ENCODE measurements at places on chromosomes 2 and 18.

- DNase-seq = no peak
Observed at GRCh38 chr18:61093965-61094364, 239.3 kb upstream of the CDH20 start.

- DNase-seq = no peak
Observed at GRCh38 chr2:9802576-9802993, 40.7 kb upstream of the TAF1B start.

- no peak for DNase-seq
Observed at GRCh38 chr18:8623549-8624106, 14.4 kb downstream of the RAB12 start.

GRCh38 chr2:174376967-174377366, 18.6 kb upstream of the SCRN3 start:
- DNase-seq = no peak

DNA sequence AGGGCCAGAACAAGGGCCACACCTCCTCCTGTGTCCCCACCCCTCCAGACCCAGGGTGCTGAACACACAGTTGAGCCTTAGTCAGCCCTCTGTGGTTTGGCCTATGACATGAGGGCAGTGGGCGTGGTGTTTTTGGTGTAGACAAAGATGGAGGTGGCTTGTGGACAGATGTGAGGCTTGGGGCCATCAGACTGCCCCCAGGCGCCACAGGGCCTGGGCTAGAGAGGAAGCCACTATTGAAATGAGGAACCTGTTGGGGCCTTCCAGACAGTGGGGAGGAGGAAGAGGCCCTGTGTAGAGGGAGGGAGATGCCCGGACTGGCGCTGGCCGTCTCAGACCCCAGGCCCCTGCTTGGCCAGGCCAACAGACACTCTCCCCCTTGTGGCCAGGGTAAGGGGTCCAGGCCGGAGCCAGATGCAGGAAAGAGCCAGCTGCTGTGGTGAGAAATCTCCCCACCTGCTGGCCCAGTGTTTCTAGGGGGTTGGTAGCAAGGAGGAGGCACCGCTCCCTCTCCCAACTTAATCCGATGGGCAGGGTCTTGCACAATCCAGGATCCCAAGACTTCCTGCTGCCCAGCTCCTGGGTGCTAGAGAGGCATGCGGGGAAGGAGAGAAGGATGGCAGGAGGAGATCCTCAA, 53.8 kb downstream of the SMAD7 start:
- peak; percentile 31 for DNase-seq

- no peak for DNase-seq
Observed at GRCh38 chr2:219522111-219523030, 8.1 kb downstream of the ASIC4 start.

DNA sequence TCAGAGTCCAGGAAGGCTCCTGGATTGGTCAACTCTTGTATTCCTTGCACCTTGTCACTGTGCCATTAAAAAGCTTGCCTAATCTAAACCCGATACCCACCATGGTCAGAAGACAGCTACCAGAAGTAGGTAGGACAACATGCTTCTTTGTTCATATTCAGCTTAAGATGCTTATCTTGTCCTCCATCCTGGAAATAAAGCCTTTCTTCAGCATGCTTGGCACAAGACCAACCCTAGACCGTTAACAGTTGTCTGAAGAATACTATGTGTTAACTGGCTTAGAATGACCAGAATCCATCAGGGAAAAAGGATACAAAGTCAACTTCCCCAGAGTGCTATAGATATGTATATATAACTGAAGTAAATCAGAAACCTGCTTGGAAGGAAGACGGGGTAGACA, 193.9 kb downstream of the ZRANB3 start:
- no peak for DNase-seq

DNA sequence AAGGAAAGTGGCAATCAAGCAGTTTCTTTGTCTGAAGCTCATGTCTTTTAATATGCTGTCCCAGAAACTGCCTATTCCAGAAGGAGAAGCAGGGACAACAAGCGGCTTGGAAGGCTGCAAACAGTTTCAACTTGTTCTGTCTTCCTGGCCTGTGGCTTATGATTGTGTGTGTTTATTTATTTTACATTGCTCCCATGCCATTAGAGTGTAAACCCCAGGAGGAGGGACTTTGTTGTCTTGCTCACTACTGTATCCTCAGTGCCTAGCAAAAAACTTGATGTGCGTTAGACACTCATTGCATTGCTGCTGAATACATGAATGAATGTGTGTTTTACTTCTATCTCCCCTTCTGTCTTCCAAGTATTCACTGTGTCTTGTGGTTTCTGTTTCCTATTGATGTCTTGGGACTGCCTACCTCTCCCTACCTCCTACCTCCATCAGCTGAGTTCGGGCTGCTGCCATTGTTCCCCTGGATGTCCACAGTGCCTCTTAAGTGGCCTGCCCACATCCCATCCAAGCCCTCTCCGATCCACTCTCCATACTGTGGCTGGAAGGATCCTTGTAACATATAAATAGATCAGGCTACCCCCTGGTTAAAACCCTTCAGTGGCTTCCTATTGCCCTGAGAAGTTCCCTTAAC, 261.4 kb downstream of the DYSF start:
- no peak for DNase-seq

DNA sequence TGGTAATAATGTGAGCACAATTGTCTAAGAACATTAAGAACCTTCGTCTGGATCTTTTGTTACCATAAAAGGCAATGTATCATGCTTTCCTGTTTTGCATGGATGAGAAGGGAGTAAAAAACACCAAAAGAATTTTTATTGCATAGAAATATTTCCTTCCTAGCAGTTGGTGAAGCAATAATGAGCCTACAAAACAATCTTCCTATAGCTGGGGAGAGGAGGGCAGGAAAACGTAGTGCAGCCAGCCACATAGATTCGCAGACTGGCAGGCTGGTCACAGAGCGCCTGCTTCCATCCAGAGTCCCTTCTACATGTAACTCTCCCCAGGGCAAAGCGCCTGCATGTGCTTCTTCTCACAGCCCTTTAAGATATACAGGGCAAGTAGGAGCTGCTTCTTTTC, 190.4 kb downstream of the BABAM2 start:
- no peak for DNase-seq
